ENCODE measurements at places on chromosomes 11 and 22.
A peak's percentile ranks its signal among the peaks of the same experiment; 100 is the strongest.

DNA sequence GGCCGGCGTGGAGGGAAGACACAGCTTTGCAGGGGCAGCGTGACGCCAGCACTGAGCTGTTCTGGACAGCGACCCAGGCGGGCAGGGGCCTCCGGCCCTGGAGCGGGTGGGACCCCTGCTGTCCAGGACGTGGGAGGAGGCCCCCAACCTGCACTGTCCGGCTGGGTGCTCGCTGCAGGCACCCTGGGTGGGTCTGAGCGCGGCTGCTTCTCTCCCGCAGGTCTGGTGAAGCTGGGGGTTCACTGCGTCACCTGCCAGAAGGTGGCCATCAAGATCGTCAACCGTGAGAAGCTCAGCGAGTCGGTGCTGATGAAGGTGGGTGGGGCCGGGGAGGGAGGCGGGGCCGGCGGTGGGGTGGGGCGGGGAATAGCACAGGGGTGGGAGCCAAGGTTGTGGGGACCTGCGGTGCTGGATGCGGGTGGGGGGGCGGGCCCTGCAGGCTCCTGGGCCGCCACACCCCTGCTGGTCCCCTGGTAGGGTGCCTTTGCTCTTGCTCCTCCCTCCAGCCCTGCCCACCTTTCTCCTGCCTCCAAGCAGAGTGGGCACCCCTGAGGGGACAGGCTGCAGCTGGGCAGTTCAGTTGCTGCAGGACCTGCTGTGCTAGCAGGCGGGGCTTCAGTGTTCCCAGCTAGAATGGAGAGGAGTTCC lies 46.2 kb downstream of the BRSK2 start:
- DNase-seq = no peak

GRCh38 chr11:114179234-114179941 lies 116.8 kb upstream of the NNMT start:
- peak; percentile 91 for DNase-seq

DNA sequence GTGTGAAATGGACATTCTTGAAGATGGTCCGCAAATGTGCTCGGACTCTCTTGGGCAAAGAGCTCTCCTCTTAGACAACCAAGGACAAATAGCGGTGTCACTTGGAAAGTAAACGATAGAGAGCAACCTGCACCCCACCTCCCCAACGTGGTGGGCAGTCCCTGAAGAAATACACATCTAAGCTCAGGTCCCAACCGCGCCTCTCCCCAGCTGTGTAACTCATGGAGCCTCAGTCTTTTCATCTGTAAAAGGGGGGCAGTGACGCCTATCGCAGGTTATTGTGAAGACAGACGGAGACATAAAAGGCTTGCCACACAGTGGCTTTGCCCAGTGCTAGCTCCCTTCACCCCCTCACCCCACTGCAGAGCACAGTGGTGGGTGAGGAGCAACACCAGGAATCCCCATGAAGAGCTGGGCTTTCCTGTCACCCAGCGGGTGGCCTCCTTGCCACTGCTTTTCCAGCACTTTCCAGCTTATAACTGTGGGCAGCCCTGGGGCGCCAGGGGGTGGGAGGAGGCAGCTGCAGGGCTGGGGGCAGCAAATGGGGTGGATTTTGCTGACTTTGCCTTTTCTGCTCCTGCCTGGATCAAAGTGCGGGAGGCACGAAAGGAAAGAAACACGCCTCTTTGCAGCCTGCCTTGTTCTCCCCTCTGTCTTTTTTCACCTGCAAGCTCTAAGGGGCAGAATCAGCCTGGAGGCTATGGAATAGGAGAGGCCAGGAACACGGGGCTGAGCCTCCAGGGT lies 73.7 kb upstream of the TSPAN18 start:
- DNase-seq = no peak

DNA sequence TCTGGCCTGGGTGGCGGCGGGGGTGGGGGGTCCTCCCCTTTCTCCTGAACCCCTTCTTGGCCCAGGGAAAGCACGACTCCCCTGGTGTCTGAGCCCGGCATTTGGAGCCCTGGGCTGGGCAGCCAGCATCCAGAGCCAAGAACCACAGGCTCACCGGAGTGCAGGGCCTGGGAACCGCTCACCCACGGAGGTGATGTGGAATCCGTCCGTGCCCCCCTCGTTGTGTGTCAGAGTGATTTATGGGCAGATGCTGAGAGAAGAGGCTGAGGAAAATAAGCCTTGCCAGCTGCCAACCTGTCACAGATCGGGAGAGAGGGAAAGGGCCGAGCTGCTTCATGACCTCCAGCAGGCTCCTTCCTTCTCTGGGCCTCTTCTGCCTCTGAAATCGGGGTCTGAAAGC lies 33.7 kb downstream of the WNT11 start:
- DNase-seq = no peak

DNA sequence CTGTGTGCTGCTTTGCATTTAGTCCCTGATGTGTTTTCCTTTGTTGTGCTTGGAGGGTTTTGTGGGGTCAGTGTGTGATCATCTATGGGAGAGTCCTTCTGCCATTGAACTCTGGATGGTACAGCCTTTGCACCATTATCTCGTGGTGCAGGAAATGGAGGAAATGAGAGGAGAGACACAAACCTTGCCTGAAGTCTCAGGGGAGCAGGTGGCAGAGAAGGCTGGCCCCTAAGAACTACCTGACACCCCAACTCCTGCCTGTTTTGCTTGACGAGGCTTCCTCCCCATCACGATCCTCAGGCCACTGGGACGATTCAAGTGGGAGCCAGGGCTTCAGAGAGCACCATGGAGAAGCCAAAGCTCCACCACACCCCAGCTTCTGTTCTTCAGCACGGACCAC lies 1316.4 kb downstream of the TBC1D22A start:
- DNase-seq = no peak

Measured in Right ventricle myocardium superior (tissue), 1 donor.